ENCODE measurements at places on chromosomes 16 and 17. TPM values are rescaled to one million over a fixed set of nuclear protein-coding genes. Genes with fewer than 3 reads are reported as not detected.
A peak's percentile ranks its signal among the peaks of the same experiment; 100 is the strongest.

- peaks cover 5% of the 10 kb centered on the region for H3K36me3 ChIP-seq
- H3K27ac ChIP-seq = peak overlapping the region; percentile 56
- H3K4me1 ChIP-seq = peaks cover 11% of the 10 kb centered on the region
- H3K4me3 ChIP-seq = peak overlapping the region; percentile 58
- no peaks in the 10 kb centered on the region for H3K27me3 ChIP-seq
- DNase-seq = no peak
Observed at GRCh38 chr16:4767872-4768548, 1.0 kb upstream of the ZNF500 start.

GRCh38 chr16:56632156-56632847 lies at the start of gene MT1M:
TSS of gene MT1M (plus strand) at chr16:56632659. CDS start at chr16:56632732, 73 bp downstream.
- H3K36me3 ChIP-seq = no peaks in the 10 kb centered on the region
- H3K4me1 ChIP-seq = peaks cover 2% of the 10 kb centered on the region
- no peaks in the 10 kb centered on the region for H3K27me3 ChIP-seq
- DNase-seq = no peak

The MYL4 gene
- total RNA-seq = not detected

DNA sequence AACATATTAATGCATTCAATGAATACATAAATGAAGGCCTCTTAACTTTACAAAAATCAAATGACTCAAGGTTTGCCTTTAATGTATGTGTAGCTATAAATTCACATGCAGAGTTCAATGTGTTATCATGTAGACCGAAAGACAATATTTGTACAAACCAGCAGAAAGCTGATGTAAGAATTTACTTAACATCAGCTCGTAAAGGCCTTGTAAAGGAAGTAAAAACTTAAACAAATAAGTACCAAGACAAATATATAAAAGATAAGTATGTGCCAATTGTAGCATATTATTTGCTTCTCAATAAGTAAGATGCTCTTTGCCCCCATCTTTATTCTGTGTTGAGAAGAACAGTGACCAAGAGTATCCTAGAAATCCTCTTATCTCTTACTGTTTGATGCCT lies 105.7 kb downstream of the SYCE1L start:
- H3K27me3 ChIP-seq = no peaks in the 10 kb centered on the region
- H3K27ac ChIP-seq = no peak overlapping the region
- no peaks in the 10 kb centered on the region for H3K4me1 ChIP-seq
- DNase-seq = no peak
- H3K36me3 ChIP-seq = no peaks in the 10 kb centered on the region
- no peak overlapping the region for H3K4me3 ChIP-seq

The RDM1 gene
- total RNA-seq = under 0.01 TPM

The HOXB7 gene
- 6.4 TPM for total RNA-seq

DNA sequence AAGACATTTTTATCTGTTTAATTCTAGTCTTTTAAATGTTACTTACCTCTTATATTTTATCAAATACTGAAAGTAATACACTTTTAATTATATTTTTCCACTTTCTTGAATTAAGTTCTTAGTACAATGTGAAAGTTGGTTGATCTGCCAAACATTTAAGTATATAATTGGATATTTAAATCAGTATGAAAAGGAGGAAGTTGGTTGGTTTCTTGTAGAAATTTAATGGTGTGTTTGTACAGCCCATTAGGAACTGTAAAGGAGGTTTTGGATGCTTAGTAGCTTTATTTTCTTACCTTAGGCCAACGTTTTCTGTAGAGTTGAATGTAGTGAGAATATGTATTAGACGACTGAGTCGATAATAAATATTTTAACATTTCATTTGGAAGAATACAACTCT lies 5.4 kb downstream of the NFATC3 start:
- DNase-seq = no peak
- no peak overlapping the region for H3K27ac ChIP-seq
- no peak overlapping the region for H3K4me3 ChIP-seq
- no peaks in the 10 kb centered on the region for H3K4me1 ChIP-seq
- no peaks in the 10 kb centered on the region for H3K27me3 ChIP-seq

GRCh38 chr17:30363715-30364202 lies 15.0 kb upstream of the CPD start:
- peaks cover 6% of the 10 kb centered on the region for H3K4me1 ChIP-seq
- H3K4me3 ChIP-seq = no peak overlapping the region
- peak; percentile 84 for DNase-seq
- no peaks in the 10 kb centered on the region for H3K36me3 ChIP-seq
- H3K27me3 ChIP-seq = no peaks in the 10 kb centered on the region
- no peak overlapping the region for H3K27ac ChIP-seq

The ABCA3 gene
- total RNA-seq = 1.5 TPM

GRCh38 chr17:17440938-17441675 lies 35.7 kb upstream of the MED9 start:
- H3K27ac ChIP-seq = no peak overlapping the region
- no peak for DNase-seq
- no peaks in the 10 kb centered on the region for H3K27me3 ChIP-seq
- no peaks in the 10 kb centered on the region for H3K36me3 ChIP-seq
- no peak overlapping the region for H3K4me3 ChIP-seq

The PTX4 gene
- not detected for total RNA-seq

GRCh38 chr17:53193044-53193443 lies 629.7 kb upstream of the KIF2B start:
- H3K4me3 ChIP-seq = no peak overlapping the region
- H3K27ac ChIP-seq = no peak overlapping the region
- no peaks in the 10 kb centered on the region for H3K4me1 ChIP-seq
- H3K27me3 ChIP-seq = no peaks in the 10 kb centered on the region
- no peaks in the 10 kb centered on the region for H3K36me3 ChIP-seq

GRCh38 chr16:49453021-49453420 lies 79.4 kb downstream of the C16orf78 start:
- no peak for DNase-seq
- no peaks in the 10 kb centered on the region for H3K27me3 ChIP-seq
- H3K4me3 ChIP-seq = no peak overlapping the region

All from fibroblast of lung (primary cell).